Omental fat pad (tissue), 4 donors: ENCODE measurements at places on chromosomes 1 and 21.

GRCh38 chr1:201419256-201419655 lies 2.3 kb downstream of the TNNI1 start:
- DNase-seq, result no peak

DNA sequence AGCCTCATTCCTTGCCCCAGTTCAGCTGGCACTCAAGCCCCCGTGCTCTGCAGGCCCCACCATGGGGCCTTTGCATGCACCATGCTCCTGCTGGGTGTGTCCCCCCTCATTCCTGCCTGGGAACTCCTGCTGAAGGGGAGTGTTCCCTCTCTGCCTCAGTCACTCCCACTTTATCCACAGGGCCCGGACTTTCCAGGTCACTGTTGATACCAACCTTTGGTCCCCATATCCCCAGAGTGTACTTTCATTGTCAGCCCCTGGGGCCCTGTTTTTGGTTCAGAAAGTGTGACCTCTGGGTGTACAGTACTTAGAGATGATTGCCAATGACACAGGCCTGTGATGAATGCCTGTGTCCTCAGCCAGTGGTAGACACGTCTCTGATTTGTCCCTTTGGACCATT lies 2.9 kb downstream of the TTC22 start:
- no peak for DNase-seq

DNA sequence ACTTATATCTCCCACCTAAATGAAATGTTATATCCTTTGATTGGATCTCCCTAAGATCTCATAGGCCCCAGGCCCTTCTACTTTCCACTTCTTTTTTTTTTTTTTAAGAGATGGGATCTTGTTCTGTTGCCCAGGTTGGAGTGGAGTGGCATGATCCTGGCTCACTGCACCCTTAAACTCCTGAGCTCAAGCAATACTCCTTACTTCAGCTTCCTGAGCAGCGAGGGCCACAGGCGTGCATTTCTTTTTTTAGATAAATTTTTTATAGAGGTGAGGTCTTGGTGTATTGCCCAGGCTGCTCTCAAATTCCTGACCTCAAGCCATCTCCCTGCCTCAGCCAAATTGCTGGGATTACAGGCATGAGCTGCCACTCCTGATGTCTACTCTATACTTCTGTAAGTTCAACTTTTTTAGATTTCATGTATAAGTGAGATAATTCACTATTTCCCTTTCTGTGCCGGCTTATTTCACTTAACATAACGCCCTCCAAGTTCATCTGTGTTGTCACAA lies 987.5 kb upstream of the NCAM2 start:
- DNase-seq, result no peak

GRCh38 chr1:221855156-221855555 lies 113.3 kb upstream of the DUSP10 start:
- no peak for DNase-seq

- no peak for DNase-seq
These were observed 28.1 kb downstream of the RAP1A start for GRCh38 chr1:111647736-111648135.

DNA sequence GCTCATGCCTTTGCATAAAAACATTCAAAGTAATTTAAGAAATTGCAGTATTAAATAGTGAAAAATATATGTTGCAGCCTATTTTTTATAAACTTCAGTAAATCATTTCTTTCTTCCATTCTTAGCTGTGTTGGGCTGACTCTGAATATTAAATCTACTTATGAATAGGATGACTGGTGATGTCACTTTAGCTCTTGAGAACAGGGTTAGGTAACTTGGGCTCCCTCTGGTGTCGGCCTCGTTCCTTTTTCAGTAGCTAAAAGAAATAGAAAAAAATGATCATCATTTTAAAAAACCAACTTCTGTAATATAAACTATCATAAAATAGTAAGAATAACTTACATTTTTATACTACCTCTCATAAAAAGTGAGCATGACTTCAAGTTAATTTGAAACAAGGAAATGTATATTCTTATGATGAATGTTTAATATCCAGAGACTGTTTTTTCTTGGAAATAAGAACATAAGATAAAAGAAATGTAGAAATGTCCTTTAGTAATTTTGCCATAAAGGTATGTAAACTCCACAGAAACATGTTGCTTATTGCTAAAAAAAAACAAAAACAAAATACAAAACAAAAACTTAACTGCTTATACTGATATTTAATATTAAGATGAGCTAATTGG lies 26.8 kb upstream of the NCAM2 start:
- no peak for DNase-seq
